Activated naive CD4-positive, alpha-beta T cell treated with anti-CD3 and anti-CD28 coated beads, Interleukin-2, amount 50 U/mL, for 72 hours (primary cell): ENCODE measurements at places on chromosomes 11 and 22.

GRCh38 chr11:128343135-128343514, 244.2 kb downstream of the ETS1 start:
- DNase-seq = no peak

- DNase-seq = no peak
Measured at GRCh38 chr22:39091126-39092081, 5.6 kb upstream of the APOBEC3H start.

DNA sequence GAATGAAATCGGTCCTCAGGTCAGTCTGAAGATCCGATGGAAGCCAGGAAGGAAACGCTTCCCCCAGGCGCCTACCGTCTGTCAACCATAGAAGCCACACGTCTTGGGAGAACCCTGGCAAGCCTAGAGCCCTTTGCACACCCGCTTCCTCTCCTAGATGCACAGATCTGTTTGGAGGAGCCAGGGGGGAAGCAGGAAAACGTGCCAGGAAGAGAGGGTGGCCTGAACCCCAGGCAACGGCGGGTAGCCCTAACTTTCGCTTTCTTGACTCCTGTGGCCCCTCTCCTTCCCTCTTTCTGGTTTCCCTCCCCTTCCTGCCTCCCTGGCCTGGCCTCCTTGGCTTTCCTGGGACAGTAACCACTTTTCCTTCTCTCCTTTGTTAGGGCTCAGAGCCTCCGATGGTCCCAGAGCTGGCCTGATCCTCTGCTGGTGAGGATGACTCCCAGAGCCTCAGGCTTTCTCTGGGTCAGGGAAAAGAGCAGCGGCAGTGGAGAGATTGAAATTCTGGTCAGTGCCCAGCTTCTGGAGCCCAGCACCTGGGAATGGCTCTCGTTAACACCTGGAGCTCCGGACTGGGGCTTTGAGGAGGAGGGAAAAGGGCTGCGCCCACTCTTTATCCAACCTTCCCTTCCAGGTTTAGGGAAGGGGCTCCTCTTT, 2.1 kb downstream of the FXYD6 start:
- DNase-seq = no peak

DNA sequence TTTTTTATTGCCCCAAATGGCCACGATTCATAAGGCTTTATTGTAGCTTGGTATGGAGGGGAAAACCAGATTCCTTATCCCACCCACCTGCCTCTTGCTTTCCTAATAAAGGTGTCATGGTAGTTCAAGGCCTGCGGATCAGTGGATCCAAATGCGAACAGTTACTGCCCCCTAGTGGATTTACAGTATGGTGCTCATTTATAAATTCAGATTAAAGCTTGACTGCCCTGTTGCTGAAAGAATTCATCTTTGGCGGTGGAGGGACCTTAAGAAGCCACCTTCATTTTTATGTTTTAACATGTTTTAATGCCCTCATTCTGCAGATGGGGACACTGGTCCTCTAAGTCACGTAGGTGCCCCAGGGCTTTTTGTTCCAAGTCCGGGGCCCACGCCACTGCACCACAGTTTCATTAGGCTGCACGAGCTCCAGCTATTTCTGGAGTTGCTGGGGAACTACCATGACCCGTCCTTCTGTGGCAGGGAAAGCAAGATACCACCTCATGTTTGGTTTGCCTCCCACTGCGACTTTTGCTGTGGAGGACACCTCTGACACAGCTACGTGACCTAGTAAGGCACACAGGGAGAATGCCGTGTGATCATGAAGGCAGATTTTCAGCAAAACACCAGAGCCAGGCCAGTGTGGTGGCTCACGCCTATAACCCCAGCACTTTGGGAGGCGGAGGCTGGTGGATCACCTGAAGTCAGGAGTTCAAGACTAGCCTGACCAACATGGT, 15.6 kb upstream of the INCENP start:
- DNase-seq = peak; percentile 39

- DNase-seq = no peak
Measured at GRCh38 chr22:39219071-39220039, 25.4 kb downstream of the PDGFB start.

GRCh38 chr11:33333816-33334215, 76.6 kb downstream of the HIPK3 start:
- DNase-seq = no peak

DNA sequence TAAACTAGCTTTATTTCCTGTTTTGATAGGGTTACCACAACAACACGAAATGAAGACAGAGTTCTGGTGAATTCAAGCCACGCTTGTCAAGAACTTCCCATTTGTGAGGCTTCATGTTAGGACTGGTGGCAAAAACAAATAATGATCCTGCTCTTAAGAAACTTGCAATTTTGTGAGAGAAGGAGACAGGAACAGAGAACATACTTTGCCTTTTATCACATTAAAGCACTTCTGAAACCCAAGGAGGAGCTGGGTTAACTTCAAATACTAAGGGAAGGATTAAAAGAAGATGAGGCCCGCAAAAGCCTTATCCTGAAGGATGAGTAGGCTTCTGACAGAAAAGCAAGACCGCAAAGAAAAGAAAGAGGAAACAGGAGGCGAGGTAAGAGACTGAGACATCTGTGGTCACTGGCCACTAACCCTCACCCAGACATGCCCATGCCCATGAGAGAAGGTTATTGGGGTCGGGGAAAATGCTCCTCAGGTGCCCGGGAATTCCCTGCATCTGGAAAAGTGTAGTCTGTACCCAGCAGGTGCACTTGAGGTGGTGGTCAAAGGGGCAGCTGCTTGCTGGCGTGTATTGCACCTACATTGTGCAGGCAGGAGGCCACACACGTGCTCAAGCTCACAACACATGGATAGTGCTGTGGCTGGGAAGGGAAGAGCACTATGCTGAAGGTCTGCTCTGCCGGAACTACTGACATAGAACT, 50.5 kb downstream of the MAPK1 start:
- peak; percentile 57 for DNase-seq

- no peak for DNase-seq
Measured at GRCh38 chr11:32068134-32068870, 22.6 kb upstream of the RCN1 start.

GRCh38 chr11:33040862-33041453, 1.6 kb downstream of the TCP11L1 start:
- DNase-seq = no peak

DNA sequence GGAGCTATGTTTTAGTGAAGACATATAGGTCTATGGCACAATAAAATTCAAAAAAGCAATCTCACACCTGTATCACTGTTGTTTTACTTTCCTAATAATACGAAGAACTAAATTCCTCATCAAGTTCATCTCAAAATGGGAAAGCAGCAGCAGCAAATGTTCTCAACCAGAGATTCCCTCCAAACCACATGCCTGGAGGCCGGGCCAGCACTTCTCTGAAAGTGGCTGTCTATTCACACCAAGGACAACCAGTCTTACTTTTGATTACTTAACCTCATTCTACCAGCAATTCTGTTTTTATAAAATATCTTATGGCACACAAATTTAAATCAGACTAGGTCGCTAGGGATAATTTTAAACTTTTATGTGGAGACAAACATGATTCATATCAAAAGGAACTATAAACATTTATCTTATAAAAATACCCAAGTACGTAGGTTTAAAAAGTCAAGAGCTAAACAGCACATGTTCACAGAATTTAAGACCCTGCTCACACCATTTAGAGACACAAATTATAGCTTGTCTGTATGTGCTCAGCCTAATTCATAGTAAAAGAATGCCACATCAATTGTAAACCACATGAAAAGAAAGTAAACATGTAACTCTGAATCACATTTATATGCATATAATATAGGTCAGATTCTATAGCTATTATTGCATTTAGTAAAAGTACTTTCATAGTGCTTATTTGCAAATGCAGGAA, 46.1 kb downstream of the RRAS2 start:
- no peak for DNase-seq

- no peak for DNase-seq
Measured at GRCh38 chr11:94560834-94561233, 6.3 kb upstream of the PIWIL4 start.

- DNase-seq = peak; percentile 16
Measured at GRCh38 chr11:117185736-117186430, 7.3 kb downstream of the SIDT2 start.

GRCh38 chr11:93128574-93128973, 69.2 kb downstream of the SLC36A4 start:
- no peak for DNase-seq

GRCh38 chr11:60357771-60358170, 20.6 kb upstream of the MS4A7 start:
- DNase-seq = no peak

DNA sequence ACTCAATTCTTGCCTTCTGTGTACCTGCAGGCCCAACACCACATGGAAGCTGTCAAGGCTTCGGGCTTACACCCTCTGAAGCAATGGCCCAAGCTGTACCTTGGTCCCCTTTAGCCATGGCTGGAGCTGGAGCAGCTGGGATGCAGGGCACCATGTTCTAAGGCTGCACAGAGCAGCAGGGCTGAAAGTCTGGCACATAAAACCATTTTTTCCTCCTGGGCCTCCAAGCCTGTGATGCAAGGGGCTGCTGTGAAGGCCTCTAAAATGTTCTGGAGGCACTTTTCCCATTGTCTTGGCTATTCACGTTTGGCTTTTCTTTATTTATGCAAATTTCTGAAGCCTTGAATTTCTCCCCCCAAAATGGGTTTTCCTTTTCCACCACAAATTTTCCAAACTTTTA, 102.1 kb upstream of the SLC5A12 start:
- DNase-seq = no peak

- no peak for DNase-seq
Measured at GRCh38 chr11:43920598-43921419, 21.6 kb upstream of the C11orf96 start.

- DNase-seq = peak; percentile 83
Measured at GRCh38 chr22:50326956-50327710, at the start of gene DENND6B. TSS of gene DENND6B (minus strand) at chr22:50327012. CDS start at chr22:50326988, 24 bp downstream.

DNA sequence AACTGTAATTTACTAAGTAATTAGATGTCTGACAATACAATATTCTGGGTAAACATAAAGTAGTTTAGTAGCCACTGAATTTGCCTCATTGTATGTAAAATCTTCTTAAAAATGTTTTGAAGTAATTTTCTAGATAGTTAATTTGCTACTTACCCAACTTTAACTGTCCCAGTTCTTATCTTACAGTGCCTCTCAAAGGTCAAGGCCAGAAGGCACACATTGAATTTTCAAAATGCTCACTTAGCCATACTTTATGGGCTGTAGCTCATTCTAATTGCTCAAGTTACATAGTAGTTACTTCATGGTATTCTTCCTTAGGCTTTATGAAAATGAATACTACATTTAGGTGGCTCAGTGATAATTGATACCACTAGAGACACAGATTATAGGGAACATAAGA, 666.6 kb downstream of the CNTN5 start:
- no peak for DNase-seq

- no peak for DNase-seq
Measured at GRCh38 chr22:32375678-32376450, 18.2 kb downstream of the RFPL3 start.

- DNase-seq = no peak
Measured at GRCh38 chr11:73205661-73206343, 12.3 kb upstream of the P2RY2 start.

- DNase-seq = no peak
Measured at GRCh38 chr11:88104408-88104807, 70.8 kb downstream of the RAB38 start.

DNA sequence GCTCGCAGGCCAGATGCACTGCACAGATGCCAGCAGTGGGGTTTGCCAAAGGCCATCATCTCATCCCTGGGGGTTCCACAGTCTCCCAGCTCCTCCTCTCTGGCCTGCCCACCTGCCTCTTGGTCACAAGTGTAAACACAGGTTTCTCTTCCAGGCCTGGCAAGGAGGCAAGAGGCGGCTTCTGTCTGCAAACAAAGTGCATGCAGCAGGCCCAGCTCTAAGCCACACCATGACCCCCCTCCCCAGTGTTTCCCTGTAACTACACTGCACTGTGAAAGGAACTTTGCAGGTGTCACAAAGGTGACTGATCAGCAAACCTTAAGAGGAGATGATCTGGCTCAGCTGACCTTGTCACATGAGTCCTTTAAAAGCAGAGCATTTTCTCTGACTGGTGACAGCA, 26.2 kb upstream of the SHISAL1 start:
- DNase-seq = no peak

- no peak for DNase-seq
Measured at GRCh38 chr11:27406498-27407354, 43.7 kb upstream of the CCDC34 start.

GRCh38 chr11:8259306-8259959, 4.2 kb downstream of the LMO1 start:
- peak; percentile 21 for DNase-seq

GRCh38 chr11:119006656-119007055, 8.7 kb downstream of the CENATAC start:
- no peak for DNase-seq

DNA sequence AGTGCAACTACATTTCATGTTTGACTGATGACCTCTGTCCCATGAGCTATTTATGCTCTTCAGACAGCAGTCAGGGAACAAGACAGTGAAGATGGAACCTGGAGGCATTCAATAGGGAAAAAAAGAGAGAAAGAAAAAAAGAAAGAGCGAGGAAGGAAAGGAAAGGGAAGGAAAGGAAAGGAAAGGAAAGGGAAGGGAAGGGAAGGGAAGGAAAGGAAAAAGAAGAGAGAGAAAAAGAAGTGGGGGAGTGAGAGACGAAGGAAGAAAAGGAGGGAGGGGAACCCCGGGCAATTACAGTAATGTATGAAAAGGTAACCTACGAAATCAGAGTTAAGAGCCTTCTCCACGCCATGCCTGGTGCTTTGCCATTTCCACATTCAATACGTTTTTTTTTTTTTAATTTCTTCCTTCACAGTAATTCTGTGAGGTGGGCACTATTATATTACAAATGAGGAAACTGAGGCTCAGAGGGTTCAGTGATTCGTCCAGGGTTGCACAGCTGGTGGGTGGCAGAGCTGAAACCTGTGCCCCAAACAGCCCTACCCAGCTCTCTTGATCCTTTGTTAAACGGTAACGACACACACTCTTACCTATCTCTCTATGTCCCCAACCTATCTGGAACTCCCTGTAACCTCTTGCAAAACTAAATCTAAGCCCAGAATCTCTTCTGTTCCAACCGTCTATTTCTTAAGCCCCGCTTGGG, 39.3 kb downstream of the ETS1 start:
- DNase-seq = no peak

DNA sequence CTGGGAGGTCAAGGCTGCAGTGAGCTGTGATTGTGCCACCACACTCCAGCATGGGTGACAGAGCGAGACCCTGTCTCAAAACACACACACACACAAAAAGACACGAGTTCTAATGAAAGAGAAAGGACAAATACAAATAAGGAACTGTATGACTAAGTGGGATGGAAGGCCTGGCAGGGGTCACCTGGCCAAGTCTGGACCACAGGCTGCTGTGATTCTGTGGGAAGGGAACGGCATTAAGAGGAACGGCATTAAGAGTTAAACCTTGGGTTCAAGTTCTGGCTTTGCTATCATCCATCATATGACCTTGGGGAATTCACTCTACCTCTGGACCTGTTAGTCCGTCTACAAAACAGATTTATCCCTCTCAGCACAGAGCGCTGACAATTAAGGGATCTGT, 47.7 kb downstream of the LRFN4 start:
- no peak for DNase-seq

DNA sequence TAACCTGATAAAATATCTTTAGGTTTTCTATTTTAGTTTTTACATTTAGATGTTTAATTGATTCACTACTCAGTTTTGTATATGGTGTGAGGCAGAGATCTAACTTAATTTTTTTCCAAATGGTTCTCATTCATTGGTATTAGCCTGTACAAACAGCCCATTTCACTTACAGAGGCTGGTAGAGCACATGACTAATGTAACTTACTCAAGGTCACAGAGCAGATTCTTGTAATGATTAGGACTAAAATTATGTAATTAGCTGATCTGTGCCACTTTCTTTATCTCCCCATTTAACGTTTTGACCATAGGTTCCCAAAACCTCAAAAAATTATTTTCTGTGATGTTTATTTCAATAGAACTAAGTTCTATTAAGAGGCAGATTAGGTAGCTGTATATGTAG, 16.5 kb upstream of the TNRC6B start:
- DNase-seq = no peak

GRCh38 chr22:30228509-30229359, 17.8 kb downstream of the LIF start:
- DNase-seq = no peak
